HFFc6 (cell line): ENCODE measurements at places on chromosomes 11 and 22. TPM values are rescaled to one million over a fixed set of nuclear protein-coding genes. Genes with fewer than 3 reads are reported as not detected.

The PTPRCAP gene
- 0.18 to 0.50 TPM in 2 of 3 replicates, not detected in the other for total RNA-seq

GRCh38 chr11:65593518-65594414 lies 1.8 kb downstream of the KCNK7 start:
- H3K27me3 ChIP-seq: peaks cover 4% of the 10 kb centered on the region; the same call in 1 of the 2 replicates
- peaks cover 4% of the 10 kb centered on the region; the same call in 1 of the 2 replicates for H3K36me3 ChIP-seq
- no peaks in the 10 kb centered on the region for H3K4me1 ChIP-seq
- H3K27ac ChIP-seq: no peak overlapping the region

The C11orf16 gene
- not detected in 2 replicates for total RNA-seq

The MRGPRX4 gene
- not detected in 3 replicates for total RNA-seq

GRCh38 chr11:70510106-70510505 lies 111.8 kb downstream of the CTTN start:
- H3K27ac ChIP-seq: no peak overlapping the region
- H3K27me3 ChIP-seq: peaks cover 12% of the 10 kb centered on the region
- H3K36me3 ChIP-seq: peaks cover 9% of the 10 kb centered on the region
- DNase-seq: no peak
- H3K4me1 ChIP-seq: no peaks in the 10 kb centered on the region
- no peak overlapping the region for H3K4me3 ChIP-seq

- no peak overlapping the region for H3K4me3 ChIP-seq
- H3K27me3 ChIP-seq: peaks cover 3% of the 10 kb centered on the region
- no peaks in the 10 kb centered on the region for H3K4me1 ChIP-seq
- H3K27ac ChIP-seq: no peak overlapping the region
Measured at GRCh38 chr22:17319546-17319945, 49.7 kb upstream of the CECR2 start.

The TMEM86A gene
- 0.26 to 1.8 TPM (median 0.63 TPM) in 3 replicates for total RNA-seq

DNA sequence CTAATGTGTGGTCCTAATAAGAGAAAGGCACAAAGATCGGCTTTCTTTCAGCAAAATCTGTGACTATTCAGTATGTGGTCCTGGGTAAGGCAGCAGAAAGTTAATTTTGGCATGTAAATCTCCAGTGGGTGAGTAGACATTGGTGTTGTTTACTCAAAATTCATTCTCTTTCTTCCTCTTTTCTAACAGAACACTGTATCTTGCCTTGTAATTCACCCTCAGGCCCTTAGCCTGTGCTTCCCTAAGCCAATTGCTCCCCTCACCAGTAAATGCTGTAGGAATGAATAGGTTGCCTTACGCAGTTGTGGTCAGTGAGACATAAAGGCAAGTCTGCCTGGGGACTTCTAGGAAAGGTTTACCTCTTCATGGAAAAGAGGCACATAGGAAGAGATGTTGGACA lies 49.9 kb upstream of the PDE3B start:
- H3K4me1 ChIP-seq: no peaks in the 10 kb centered on the region
- DNase-seq: no peak
- no peak overlapping the region for H3K4me3 ChIP-seq
- H3K27me3 ChIP-seq: peaks cover 3% of the 10 kb centered on the region

The TMPRSS5 gene
- not detected in 2 replicates for total RNA-seq

GRCh38 chr11:10931761-10932670 lies 74.2 kb upstream of the ZBED5 start:
- H3K27me3 ChIP-seq: peaks cover 5% of the 10 kb centered on the region
- H3K4me1 ChIP-seq: peaks cover 42% of the 10 kb centered on the region
- H3K4me3 ChIP-seq: peak overlapping the region; percentile 93

GRCh38 chr11:16807306-16807705 lies 68.9 kb downstream of the C11orf58 start:
- H3K27ac ChIP-seq: no peak overlapping the region
- no peak overlapping the region for H3K4me3 ChIP-seq
- peaks cover 58% of the 10 kb centered on the region for H3K27me3 ChIP-seq
- H3K36me3 ChIP-seq: no peaks in the 10 kb centered on the region
- no peak for DNase-seq

- peaks cover 26% of the 10 kb centered on the region for H3K27me3 ChIP-seq
- 0 out of 2 replicates have a peak, but pooled peaks cover 4% of the 10 kb centered on the region for H3K36me3 ChIP-seq
- no peak for DNase-seq
- no peak overlapping the region for H3K4me3 ChIP-seq
- no peak overlapping the region for H3K27ac ChIP-seq
- no peaks in the 10 kb centered on the region for H3K4me1 ChIP-seq
Measured at GRCh38 chr22:36831206-36831605, 14.4 kb upstream of the PVALB start.

The MOV10L1 gene
- total RNA-seq: 0.30 to 0.54 TPM (median 0.33 TPM) in 3 replicates

DNA sequence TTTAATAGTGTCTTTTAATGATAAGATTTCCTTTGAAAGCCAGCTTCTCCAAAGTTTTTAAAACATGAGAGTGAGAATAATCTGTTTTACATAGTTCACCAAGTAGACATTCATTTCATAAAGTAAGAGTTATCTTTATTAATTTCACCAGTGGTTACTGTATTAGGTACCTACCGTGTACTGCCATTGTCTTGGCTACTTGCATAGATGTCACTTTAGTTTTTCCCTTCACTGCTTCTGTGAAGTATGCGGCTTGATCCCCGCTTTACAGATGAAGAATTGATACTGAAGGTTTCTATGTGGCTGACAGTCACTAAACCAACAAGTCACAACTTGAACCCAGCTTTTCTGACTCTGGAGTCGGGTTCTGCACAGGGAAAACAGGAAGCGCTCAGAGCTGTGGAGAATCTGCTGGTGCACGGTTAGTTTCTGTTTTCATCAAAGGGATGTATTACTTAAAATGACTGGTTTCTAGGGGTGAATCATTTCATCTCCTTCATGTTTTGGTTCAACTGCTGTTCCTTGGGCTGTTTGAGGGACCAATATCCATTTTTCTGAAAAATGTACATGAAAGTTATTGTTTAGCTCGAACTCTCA lies 39.3 kb upstream of the MYO18B start:
- H3K4me1 ChIP-seq: no peaks in the 10 kb centered on the region
- H3K36me3 ChIP-seq: no peaks in the 10 kb centered on the region
- H3K27me3 ChIP-seq: peaks cover 5% of the 10 kb centered on the region
- DNase-seq: no peak
- H3K4me3 ChIP-seq: no peak overlapping the region
- no peak overlapping the region for H3K27ac ChIP-seq

The UCP3 gene
- total RNA-seq: 0.33 to 0.39 TPM (median 0.35 TPM) in 3 replicates

- peaks cover 17% of the 10 kb centered on the region for H3K27me3 ChIP-seq
- DNase-seq: no peak
- H3K36me3 ChIP-seq: no peaks in the 10 kb centered on the region
- H3K4me1 ChIP-seq: no peaks in the 10 kb centered on the region
Measured at GRCh38 chr22:20589614-20590476, 82.4 kb downstream of the MED15 start.

DNA sequence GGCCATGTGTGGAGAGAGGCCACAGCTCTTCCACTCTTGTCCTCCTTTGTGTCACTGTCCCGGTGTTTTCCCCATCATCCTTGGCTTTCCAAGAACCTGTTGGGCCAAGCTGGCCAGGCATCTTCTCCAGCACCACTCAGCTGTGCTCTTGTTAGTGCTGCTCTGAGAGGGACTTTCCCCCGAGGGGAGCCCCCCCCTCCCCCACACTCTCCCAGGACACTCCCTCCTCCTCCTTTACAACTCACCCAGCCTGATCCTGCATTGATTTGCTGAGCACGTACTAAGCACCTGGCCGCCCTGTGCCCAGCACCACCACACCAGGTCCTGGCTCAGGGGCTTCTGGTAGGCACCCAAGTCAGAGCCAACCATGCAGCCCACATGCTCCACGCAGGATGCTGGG lies 13.2 kb downstream of the TP53AIP1 start:
- peaks cover 44% of the 10 kb centered on the region for H3K27me3 ChIP-seq
- H3K4me3 ChIP-seq: no peak overlapping the region
- no peak for DNase-seq
- no peak overlapping the region for H3K27ac ChIP-seq

The SLC1A2 gene
- 2.1 to 2.9 TPM (median 2.4 TPM) in 3 replicates for total RNA-seq

DNA sequence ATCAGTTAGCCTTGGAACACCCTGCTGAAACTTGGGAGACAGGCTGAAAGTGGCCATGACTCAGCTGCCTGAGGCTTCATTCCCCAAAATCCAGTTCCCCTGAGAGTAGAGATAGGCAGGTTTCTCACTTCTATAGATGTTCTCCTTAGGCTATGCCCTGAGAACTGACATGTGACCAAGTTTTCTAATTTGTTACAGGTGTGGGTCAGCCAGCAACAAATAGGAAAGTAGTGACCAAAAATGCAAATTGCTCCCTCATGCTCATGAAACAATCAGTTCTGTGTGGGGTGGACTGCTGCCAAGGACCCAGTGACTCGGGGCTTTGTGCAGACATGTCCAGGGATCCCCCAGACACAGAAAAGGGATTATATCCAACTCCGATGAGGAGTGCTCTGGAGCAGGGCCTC lies 7.3 kb upstream of the CCDC15 start:
- H3K4me3 ChIP-seq: no peak overlapping the region
- H3K4me1 ChIP-seq: peaks cover 14% of the 10 kb centered on the region
- H3K27me3 ChIP-seq: no peaks in the 10 kb centered on the region; the same call in 1 of the 2 replicates
- peak overlapping the region; percentile 76 for H3K27ac ChIP-seq
- DNase-seq: peak; percentile 33
- H3K36me3 ChIP-seq: peaks cover 8% of the 10 kb centered on the region

- no peaks in the 10 kb centered on the region; the same call in 1 of the 2 replicates for H3K27me3 ChIP-seq
- H3K4me3 ChIP-seq: no peak overlapping the region
- H3K4me1 ChIP-seq: no peaks in the 10 kb centered on the region; the same call in 1 of the 2 replicates
- DNase-seq: peak; percentile 57
- no peaks in the 10 kb centered on the region for H3K36me3 ChIP-seq
Measured at GRCh38 chr11:75867778-75868374, 52.9 kb downstream of the UVRAG start.

- no peak for DNase-seq
- peaks cover 20% of the 10 kb centered on the region for H3K27me3 ChIP-seq
- H3K36me3 ChIP-seq: no peaks in the 10 kb centered on the region
Measured at GRCh38 chr11:18773104-18773503, 18.5 kb downstream of the PTPN5 start.

- DNase-seq: peak; percentile 25
- H3K27ac ChIP-seq: peak overlapping the region; percentile 97
- H3K27me3 ChIP-seq: peaks cover 3% of the 10 kb centered on the region
- 0 out of 2 replicates have a peak, but pooled peaks cover 11% of the 10 kb centered on the region for H3K36me3 ChIP-seq
- peak overlapping the region; percentile 59 for H3K4me3 ChIP-seq
Measured at GRCh38 chr11:85826116-85826855, 15.3 kb upstream of the SYTL2 start.

The NELL1 gene
- not detected in 3 replicates for total RNA-seq

DNA sequence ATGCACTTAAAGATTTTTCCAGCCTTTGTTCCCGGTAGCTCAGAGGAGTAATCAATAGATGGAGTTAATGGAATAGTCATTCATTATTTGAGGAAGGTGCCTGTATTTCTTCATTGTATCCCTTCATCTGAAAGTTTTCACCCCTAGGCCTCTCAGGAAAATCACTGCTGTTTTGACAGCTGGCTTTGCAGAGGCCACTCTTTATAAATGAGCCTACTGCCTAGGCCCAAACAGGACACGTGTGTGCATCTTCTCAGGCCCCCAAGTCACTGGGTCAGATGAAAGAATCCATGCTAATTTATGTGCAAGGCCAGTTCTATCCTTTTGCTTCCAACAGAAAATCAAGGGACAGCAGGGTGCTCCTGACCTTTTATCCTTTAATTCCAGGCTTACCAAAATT lies 76.8 kb downstream of the MPPED2 start:
- no peaks in the 10 kb centered on the region for H3K4me1 ChIP-seq
- no peak overlapping the region for H3K4me3 ChIP-seq
- H3K27me3 ChIP-seq: no peaks in the 10 kb centered on the region; the same call in 1 of the 2 replicates
